ENCODE measurements at places on chromosomes 1 and 21. TPM values are rescaled to one million over a fixed set of nuclear protein-coding genes. Genes with fewer than 3 reads are reported as not detected.

GRCh38 chr1:36673202-36673601 is 190.5 kb upstream of the CSF3R start:
- DNase-seq, result no peak

GRCh38 chr1:44890007-44890406 is 47.0 kb upstream of the PTCH2 start:
- no peak for DNase-seq

Gene MYOG
- total RNA-seq, result not detected

DNA sequence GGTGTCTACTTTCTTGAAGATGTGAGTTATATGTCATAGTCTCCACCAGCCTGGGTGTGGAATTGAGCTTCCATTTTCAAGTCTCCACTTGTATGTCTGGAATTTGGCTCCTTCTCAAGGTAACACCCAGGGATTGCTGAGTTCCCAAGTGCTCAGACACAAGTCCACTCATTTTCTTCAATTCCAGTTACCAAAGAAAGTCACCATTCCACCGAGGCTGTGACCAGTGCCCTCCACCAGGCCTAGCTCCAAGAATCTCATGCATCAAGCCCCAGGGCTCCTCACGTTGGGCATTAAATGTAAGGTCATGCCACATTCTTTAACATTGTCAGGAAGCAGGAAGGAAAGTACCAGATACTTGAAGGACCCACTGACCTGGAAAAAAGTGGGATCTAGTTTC is 2.4 kb upstream of the RAB4A start:
- DNase-seq, result no peak

Gene CASQ1
- total RNA-seq, result not detected
